OCI-LY7 (cell line): ENCODE measurements at places on chromosomes 11 and 22. TPM values are rescaled to one million over a fixed set of nuclear protein-coding genes. Genes with fewer than 3 reads are reported as not detected.

The MS4A8 gene
- not detected in 2 replicates for total RNA-seq

The ACTN3 gene
- 0.15 and 0.27 TPM in 2 replicates for total RNA-seq

The C22orf23 gene
- total RNA-seq, result 0.57 TPM in 1 of 2 replicates, not detected in the other

The B4GAT1 gene
- total RNA-seq, result 9.4 and 9.8 TPM in 2 replicates

The DDX17 gene
- total RNA-seq, result 505 and 508 TPM in 2 replicates

The NRXN2 gene
- total RNA-seq, result 1.6 and 3.3 TPM in 2 replicates

The RHOD gene
- total RNA-seq, result not detected in 2 replicates

The PRR33 gene
- total RNA-seq, result not detected in 2 replicates

The KRTAP5-11 gene
- total RNA-seq, result not detected in 2 replicates

The CCDC81 gene
- total RNA-seq, result 0.87 and 1.0 TPM in 2 replicates

The SUSD2 gene
- total RNA-seq, result 0.38 and 0.39 TPM in 2 replicates

The CRYAB gene
- total RNA-seq, result not detected in 2 replicates

The MAJIN gene
- not detected in 2 replicates for total RNA-seq

The RIMBP3C gene
- 1.1 and 2.0 TPM in 2 replicates for total RNA-seq

The OR6T1 gene
- not detected in 2 replicates for total RNA-seq

The GAS2 gene
- total RNA-seq, result 3.0 and 4.1 TPM in 2 replicates

The KRTAP5-9 gene
- total RNA-seq, result not detected in 2 replicates

The FAM83F gene
- not detected in 2 replicates for total RNA-seq

The TUBA8 gene
- total RNA-seq, result 2.0 TPM in 2 replicates

The PLAAT5 gene
- total RNA-seq, result not detected in 2 replicates

The TBRG1 gene
- 34.0 and 39.1 TPM in 2 replicates for total RNA-seq

The AGBL2 gene
- 5.5 and 8.4 TPM in 2 replicates for total RNA-seq

The MYO7A gene
- total RNA-seq, result not detected in 2 replicates

The GRM5 gene
- total RNA-seq, result not detected in 2 replicates

The ZBTB16 gene
- not detected in 2 replicates for total RNA-seq

The ACAD8 gene
- 20.4 and 24.7 TPM in 2 replicates for total RNA-seq

The RFPL2 gene
- total RNA-seq, result not detected in 2 replicates

The OR5B21 gene
- 0.48 and 0.55 TPM in 2 replicates for total RNA-seq

The RABL2B gene
- total RNA-seq, result 26.0 and 26.2 TPM in 2 replicates

The YPEL4 gene
- 0.52 and 0.55 TPM in 2 replicates for total RNA-seq
